ENCODE measurements at places on chromosomes 4 and X.

GRCh38 chrX:2694914-2695267, 3.8 kb downstream of the CD99 start:
- DNase-seq: no peak

DNA sequence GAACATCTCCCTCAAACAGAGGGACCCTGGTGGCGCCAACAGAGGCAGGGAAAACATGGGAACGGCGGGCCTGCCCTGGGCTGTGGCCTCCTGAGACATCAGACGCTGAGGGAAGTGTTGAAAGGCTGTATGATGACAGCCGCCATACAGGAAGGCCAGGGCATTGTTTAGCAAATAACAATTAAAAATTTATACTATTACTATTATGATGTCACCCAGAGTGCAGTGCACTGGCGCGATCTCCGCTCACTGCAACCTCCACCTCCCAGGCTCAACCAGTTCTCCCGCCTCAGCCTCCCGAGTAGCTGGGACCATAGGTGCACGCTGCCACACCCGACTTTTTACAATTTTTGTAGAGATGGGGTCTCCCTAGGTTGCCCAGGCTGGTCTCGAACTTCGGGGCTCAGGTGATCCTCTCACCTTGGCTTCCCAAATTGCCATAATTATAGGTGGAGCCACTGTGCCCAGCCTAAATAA, 54.6 kb downstream of the CPZ start:
- DNase-seq: no peak

DNA sequence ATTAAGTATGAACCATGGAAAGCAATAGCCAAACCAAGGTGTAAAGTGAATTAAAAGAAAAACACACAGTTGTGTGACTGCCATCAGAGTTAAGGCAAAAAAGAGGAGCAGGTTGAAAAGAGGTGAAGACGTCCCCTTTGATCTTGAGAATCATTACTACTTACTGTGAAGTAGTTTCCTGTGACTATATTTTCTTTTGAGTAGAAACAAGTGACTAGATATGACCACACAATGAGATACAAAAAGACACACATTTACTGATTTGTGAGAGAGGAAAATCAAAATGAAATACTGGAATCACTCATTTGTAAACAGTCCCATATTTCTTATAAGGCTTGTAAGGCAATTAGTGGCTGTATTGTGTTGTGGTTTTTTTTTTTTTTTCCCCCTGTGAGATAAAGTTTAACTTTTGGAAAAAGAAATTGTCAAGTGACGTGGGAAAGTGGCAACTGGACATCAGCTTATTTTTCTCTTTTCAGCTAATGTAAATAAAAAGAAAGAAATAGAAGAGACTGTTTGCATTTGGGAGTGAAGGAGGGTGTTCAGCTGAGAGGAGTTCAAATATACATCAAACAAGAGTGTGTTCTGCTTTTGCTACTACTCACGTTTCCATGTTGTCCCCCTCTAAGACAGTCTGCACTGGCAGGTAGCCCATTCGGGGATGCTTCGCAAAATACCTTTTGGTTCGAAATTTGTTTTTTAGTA, 106.4 kb upstream of the FTHL17 start:
- DNase-seq: no peak

DNA sequence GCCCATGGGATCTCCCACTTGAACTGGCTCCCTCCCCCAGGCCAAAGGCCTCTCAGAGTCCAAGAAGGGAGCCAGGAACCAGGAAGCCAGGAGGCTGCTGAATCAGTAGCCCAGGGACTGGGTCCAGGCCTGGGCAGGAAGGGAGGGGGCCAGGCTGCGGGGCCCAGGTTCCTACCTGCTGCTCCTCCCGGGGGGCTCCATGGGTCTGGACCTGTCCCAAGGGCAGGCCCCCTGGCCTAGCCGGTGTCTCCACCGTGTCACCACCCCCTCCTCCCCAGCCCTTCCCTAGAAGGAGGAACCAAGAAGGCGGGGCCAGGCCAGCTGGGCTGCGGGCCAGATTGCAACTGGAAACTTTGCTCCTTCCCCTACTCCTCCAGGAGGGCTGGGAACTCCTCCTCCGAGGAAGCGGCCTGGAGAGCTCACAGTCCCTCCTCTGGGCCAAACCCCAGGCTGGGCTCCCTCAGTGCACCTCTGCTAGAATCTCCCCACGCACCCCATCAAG, at the start of gene IQSEC2:
TSS of gene IQSEC2 (minus strand) at position 264 of the 502 bp plus-strand sequence.
- DNase-seq: peak; percentile 75

GRCh38 chr4:1502976-1503375, 96.7 kb upstream of the NKX1-1 start:
- no peak for DNase-seq

GRCh38 chr4:123096038-123096437, 173.6 kb upstream of the NUDT6 start:
- DNase-seq: no peak

DNA sequence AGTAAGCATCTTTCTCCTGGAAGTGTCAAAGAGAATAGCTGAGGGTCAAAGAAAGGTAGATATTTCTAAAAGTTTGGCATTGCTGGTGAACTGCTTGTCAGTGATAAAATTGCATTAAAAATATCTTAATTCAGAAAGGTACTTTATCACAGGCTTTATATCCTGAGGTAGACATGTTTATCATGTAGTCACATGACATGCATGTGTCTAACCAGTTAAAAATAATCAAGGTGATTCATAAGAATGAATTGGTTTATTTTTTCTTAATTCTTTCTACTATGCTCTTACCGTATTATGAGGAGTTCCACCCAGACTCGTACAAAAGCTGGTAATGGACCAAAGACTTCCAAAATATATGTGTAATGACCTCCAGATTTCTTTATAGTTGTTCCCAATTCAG, 6.1 kb downstream of the SLC7A11 start:
- DNase-seq: no peak

DNA sequence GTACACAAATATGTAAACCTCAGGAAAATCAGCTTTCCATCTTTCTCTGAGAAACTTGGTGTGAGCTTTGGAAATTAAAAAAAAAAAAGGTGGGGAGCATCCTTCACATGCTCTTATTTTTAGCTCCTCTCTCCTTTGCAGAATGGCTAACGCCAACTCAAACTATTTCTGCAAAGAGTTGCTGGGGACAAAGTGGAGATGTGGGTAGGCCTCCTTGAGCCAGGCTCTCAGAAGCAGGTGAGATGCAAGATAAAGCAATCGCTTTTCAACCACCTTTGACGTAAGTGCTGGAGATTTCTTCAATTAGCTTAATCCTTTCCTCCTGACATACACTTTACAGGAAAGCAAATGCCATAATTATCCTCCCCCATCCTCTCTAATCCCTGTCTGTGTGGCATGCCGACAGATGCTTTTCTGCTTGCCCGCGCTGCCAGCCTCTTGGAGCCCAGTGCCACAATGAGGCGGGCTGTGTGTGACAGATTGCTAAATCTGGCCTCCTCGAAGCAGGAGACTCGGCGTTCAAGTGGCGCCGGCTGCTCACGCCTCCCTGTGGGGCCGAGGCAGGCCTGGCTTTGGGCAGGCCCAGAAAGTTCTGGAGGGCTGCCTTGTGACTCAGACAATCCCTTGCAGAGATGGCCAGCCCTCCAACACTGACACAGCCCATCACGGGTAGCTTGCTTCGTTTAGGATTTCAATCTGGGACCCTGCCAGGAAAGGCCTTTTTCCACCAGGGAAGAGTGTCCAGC, 64.9 kb upstream of the SOD3 start:
- DNase-seq: peak; percentile 87

GRCh38 chr4:24805566-24805965, 10.2 kb downstream of the SOD3 start:
- no peak for DNase-seq

DNA sequence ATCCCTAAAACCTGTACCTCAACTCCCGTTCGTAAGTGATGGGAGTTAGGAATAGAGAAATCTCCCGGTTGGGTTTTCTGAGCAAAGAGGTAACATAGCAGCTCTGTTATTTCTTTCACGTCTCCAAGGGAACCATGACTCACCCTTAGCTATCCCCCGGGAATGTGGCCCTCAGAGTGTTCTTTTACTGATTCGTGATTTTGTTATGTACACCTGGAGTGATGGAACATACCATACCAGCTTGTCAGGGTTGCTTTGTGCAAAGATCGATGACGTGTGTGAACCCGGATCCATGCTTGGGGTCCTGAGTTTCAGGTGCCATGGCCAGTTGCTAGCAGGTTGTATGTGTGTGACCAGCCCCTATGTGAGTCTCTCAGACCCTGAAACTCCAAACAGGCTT, 52.6 kb downstream of the HPRT1 start:
- peak; percentile 66 for DNase-seq

GRCh38 chr4:6497796-6498195, 25.4 kb upstream of the PPP2R2C start:
- DNase-seq: no peak

DNA sequence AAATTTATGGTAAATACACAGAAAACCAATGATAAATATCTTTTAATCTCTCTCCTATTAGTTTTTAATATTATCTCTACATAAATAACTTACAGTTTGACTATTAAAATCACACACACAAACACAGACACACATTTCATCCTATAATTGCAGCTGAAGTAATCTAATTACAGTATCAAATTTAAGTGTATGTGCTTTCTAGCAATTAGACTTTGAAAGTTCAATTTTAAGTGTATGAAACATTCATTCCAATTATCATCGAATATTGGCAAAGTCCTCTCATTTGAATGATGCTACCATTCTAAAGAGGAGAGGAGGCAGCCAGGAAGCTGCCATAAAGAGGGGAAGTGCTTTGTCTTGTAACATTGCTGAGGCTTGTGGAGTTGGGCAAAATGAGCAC, 221.2 kb upstream of the PABPC4L start:
- no peak for DNase-seq

DNA sequence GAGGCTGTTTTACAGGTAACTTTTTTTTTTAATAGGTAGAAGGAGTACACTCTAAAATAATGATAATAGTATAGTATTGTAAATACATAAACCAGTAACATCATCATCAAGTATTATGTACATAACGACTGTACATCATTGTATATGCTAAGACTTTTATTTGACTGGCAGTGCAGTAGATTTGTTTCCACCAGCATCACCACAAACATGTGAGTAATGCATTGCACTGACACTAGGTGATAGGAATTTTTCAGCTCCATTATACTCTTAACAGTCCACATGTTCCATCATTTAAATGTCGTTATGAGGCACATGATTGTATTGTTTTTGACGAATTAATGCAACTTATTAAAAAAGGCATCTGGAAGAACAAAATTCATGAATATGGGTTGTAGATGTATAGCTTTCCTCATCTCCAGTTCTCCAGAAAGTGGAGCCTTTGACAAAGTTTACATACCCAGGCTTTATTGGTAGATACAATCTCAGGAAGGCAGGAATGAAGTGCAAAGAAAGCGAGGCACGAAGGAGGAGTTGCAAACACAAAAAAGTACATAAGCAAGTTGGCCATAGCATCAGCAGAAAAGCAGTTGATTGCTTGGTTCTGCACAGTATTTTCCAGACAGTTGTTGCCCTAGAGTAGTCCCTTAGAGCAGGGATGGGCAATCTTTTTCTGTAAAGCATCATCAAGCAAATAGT, 336.9 kb upstream of the NR3C2 start:
- DNase-seq: peak; percentile 9

DNA sequence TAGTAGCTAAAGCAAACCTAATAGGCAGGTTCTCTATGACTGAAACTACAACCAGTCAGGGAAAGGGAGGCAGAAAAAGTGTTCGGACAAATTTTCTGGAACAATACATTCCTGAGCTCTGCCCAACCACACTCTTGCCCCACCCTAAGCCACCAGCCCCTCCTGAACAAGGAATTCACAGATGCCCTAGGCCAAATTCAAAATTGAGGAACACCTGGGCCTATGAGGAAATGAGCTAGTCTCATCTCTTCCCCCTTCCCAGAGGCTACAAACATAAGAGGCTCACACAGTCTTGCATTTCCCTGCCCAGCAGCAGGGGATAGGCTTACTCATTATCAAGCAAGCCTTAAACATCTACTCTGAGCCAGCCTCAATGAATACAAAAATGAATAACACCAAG, 284.7 kb downstream of the ZNF674 start:
- DNase-seq: no peak

DNA sequence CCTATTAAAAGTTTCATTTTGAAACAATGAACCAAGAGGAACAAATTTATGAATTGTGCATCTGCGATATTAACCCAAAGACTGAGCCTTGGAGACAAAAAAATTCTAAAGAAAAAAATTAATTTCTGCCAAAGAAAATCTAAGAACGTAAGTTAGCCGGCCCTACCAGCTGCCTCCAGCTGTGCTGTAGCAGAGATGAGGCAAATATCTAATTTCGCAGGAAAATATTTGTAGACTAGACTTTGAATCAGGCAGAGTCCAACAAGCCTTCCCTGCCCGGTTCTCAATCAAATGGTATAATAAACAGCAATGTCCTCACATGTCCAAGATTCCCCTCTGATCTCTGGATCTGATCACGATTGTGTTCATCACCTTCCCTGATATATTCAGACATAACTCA, 21.2 kb upstream of the SMIM20 start:
- DNase-seq: no peak

DNA sequence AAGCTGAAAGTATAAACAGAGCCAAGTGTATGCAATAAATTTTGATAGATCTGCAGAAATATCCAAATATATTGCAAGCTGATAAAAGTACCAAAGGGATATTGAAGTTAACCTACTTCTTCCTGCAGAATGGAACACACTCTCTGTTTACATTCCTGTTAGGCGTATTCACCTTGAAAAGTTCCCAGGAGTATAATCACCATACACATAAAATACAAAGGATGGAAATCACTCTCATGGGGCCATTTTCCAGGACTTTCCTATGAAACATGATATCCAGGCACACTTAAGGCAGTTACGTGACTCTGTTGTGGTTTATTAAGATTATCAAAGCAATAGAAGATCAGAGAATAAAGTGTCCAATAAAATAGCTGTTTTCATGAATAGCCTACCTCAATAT, 1142.3 kb downstream of the NLGN4X start:
- no peak for DNase-seq

GRCh38 chr4:55169352-55169961, 44.1 kb upstream of the KDR start:
- DNase-seq: no peak

GRCh38 chr4:170386511-170386910, 296.8 kb upstream of the AADAT start:
- no peak for DNase-seq

DNA sequence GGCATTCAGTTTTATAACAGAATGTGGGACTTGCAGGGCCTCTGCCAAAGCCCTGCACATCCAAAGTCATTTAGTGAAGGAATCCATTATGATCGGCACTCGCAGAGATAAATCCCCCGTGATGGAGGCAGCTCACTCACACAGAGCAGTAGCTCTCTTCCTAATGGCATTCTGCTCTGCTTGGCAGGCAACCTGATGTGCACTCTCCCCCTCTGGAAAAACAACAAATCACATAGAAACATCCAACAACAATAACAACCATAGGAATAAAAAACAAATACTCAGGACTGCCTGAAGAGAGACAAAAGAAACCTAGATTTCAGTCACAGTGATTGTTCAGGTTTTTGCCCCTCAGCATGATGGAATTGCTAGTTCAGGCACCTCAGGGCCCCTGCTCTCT, 59.7 kb downstream of the NAA11 start:
- DNase-seq: no peak
